ENCODE measurements at places on chromosomes 1 and 21. TPM values are rescaled to one million over a fixed set of nuclear protein-coding genes. Genes with fewer than 3 reads are reported as not detected.

The KCTD3 gene
- 5.8 TPM for total RNA-seq

The TNFRSF9 gene
- total RNA-seq = 13.9 TPM

The CD1D gene
- total RNA-seq = not detected

The GNB1 gene
- 409 TPM for total RNA-seq

The HSPA6 gene
- 1.1 TPM for total RNA-seq

The FAM163A gene
- not detected for total RNA-seq

The CELA3A gene
- not detected for total RNA-seq

The OR6N1 gene
- not detected for total RNA-seq

The KRTAP22-1 gene
- not detected for total RNA-seq

The LRRIQ3 gene
- 0.39 TPM for total RNA-seq

The HHAT gene
- total RNA-seq = 0.98 TPM

The SH2D5 gene
- total RNA-seq = 0.32 TPM

The TMEM61 gene
- not detected for total RNA-seq

The JAM2 gene
- 0.49 TPM for total RNA-seq

All from T-helper 1 cell treated with Interleukin-12 subunit alpha and Interleukin-12 subunit beta and Interleukin-4 antibody, amounts not matched to agents 30 ng/mL and 1 ng/mL, for 36 hours (primary cell).